ENCODE measurements at places on chromosomes 2 and 18.

DNA sequence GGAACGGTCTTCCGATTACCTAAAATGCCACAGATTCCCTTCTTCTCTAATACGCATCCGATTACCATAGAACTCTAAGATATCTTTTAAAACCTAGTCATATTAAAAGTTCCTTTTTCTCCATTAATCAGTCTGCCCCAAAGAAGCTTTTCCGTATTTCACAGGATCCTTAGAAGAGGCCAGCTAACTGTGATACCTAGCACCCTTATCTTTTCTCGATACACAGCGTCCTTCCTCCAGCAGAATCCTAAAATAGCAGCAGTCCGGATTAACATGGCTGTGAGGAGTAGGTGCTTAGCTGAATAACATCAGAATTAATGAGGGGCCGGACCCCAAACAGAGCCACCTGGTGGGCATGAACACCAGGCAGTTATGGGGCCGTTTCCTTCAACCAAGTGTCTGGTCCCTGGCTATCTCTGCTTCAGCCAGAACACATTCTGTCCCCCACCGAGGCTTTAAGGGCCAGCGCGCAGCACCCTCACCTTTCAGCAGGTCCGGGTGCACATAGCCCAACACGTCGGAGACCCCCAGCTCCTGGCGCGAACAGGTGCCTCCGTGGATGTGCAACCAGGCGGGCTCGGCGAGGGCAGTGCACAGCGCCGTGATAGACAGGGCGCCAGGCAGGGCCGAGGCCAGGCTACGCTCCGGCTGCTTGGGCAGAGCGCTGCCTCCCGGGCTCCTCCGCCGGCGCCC lies 995 bp downstream of the TMEM127 start:
- peak; percentile 32 for DNase-seq

GRCh38 chr2:226798422-226799210 lies 1.0 kb downstream of the IRS1 start:
- no peak for DNase-seq

DNA sequence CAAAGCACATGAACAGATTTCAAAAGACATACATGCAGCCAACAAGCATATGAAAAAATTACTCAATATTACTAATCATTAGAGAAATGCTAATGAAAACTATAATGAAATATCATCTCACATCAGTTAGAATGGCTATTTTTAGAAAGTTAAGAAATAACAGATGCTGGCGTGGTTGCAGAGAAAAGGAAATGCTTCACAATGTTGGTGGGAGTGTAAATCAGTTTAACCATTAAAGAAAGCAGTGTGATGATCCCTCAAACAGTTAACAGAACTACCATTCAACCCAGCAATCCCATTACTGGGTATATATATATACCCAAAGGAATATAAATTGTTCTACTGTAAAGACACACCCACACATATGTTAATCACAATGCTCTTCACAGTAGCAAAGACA lies 117.7 kb upstream of the SETBP1 start:
- DNase-seq = no peak

DNA sequence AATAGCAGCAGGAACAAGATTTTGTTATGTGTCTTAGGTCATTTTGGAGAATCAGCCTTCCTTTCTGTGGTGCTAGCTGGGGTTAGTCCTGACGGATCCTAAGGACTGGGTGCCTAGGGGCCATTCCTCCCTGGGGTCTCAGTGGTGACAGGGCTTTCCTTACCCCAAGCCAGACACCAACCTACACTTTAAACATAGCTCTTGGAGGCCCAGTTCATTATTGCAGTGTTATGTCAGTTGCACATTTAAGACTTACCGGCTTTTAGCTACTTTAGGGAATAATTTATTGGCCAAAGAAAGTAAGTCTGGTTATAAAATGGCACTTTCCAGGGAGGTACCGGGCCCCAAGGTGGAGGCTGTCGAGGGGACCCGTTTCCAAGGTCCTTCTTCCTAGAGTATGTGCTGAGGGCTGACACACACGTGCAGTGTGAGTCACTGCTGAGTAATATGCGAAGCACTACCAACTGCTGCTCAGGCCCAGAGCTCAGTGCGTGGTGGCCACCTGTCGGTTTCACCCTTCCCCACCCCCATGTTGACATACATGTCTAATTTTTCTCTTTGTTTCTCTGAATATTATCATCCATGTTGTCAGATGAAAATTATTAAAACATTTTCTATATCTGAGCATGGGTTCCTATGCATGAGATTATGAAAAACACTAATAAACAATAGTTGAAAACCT lies 37.0 kb upstream of the GRHL1 start:
- DNase-seq = no peak

GRCh38 chr2:15967415-15968279 lies 27.3 kb downstream of the MYCN start:
- no peak for DNase-seq

DNA sequence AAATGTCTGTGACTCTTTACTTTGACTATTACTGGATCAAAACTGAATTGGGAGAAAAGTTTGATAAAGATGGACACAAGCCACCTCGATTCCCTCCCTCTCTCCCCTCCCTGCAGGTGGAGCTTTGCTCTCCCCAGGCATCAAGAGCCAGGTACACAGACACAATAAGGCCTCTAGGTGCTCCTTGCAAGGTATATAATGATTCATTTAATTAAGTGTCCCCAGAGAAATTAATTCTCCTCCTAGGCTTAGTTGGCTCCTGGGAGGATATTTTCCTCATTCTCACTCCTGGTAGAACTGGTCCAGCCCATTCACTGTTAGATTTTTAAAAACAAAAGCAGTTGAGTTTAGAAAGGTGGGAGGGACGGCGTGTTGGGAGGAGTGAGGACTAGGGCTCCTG lies 352.4 kb upstream of the SMIM21 start:
- DNase-seq = no peak

DNA sequence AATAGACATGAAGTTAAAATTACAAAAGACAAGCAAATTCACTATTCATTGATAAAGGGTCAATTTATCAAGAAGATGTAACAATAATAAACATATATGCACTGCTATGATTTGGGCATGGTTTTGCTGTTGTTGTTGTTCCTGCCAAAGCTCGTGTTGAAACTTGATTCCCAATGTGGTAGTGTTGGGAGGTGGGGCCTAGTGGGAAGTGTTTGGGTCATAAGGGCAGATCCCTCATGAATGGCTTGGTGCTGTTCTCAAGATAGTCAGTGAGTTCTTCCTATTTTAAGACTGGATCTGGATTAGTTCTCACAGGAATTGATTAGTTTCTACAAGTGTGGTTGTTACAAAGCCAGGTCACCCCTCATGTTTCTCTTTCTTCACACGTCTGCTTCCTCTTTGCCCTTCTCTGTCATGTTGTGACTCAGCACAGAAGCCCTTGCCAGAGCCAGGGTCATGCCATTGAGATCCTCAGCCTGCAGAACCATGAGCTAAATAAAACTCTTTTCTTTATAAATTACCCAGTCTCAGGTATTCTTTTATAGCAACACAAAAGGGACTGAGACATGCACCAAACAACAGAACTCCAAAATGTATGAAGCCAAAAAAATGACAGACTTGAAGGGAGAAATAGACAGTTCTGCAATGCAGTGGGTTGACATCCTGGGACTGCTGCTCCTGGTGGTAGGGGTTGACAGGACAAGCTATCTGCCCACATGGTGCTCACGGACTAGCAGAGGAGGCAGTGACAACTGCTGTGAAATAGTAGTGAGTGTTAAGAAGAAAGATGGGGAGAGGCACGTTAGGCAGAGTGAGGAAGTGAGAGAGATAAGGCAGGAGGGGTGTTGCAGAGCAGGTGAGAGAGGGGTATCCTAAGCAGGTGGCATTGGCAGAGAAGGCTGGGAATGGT lies 18.6 kb upstream of the SKA1 start:
- no peak for DNase-seq

- no peak for DNase-seq
These were observed 1338.0 kb upstream of the ACVR2A start for GRCh38 chr2:146506851-146507250.

DNA sequence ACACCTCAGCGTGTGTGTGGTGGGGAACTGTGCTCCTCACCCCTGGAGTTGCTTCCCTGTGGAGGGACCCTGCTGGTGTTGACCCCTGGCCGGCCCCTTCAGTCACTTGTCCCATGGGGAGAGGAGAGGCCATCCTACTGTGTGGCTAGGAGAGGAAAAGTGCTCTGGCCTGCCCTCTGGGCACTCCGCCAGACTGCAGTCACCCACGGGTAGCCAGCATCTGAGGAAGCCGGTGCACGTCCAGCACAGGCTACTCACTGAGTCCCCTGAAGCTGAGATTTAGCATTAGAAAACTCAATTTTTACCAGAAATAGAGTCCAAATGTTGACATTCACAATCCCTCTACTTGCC lies 211.5 kb upstream of the RAB6C start:
- DNase-seq = no peak

DNA sequence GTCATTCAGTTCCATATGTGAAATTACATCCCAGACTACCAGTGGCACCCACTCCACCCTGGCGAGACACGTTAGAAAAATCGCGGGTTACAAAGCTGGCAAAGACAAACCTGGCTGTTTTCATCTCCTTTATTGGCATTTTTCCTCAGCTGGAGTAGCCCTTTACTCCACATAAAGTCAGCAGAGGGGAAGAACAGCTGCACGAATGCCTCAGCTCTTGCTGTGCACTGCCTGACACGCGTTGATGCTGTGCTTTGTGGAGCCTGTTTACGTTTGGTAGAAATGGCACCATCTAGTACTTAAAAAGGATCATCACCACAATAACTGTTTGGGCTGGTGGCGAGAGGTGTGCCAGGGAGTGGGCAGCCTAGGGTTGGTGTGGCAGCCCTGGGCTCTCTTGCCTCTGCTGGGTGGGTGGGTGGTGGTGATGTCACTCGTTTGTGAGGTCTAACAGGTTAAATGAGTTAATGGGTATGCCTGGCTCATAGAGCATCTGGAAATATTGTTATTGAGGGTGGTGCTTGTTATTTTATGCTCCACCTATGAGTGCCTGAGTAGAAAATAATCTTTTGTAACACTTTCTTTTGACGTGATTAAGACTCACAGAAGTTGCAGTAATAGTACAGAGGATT lies 16.4 kb downstream of the FARP2 start:
- no peak for DNase-seq

- no peak for DNase-seq
These were observed 15.4 kb upstream of the OTOS start for GRCh38 chr2:240155745-240156390.

DNA sequence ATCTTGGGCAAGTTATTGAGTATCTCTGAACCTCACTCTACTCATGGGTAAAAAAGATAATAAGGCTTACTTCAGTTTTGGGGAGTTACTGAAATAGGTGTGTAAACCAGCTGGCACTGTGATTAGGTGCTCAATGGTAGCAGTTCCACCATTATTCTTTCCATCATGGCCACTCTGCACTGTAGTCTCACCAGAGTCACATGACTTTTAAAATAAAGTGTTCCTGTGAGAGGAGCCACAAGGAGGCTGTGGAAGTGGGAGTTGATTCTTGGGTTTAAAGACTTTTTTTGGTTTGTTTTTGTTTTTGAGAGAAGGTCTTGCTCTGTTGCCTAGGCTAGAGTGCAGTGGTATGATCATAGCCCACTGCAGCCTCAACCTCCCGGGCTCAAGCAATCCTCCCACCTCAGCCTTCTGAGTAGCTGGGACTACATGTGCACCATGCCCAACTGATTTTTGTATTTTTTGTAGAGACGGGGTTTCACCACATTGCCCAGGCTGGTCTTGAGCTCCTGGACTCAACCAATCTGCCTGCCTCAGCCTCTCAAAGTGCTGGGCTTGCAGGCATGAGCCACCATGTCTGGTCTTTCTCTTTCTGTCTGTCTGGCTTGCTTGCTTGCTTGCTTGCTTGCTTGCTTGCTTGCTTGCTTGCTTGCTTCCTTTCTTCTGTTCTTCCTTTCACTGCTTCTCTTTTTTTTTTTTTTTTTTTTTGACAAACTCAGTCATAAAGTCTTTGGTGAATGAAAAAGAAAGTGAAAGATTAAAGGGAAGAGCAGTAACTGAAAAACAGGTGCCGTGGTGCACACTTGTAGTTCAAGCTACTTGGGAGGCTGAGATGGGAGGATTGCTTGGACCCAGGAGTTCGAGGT lies 21.2 kb upstream of the ACVR1 start:
- DNase-seq = no peak

GRCh38 chr2:215790523-215791421 lies 222.6 kb downstream of the MREG start:
- DNase-seq = no peak

DNA sequence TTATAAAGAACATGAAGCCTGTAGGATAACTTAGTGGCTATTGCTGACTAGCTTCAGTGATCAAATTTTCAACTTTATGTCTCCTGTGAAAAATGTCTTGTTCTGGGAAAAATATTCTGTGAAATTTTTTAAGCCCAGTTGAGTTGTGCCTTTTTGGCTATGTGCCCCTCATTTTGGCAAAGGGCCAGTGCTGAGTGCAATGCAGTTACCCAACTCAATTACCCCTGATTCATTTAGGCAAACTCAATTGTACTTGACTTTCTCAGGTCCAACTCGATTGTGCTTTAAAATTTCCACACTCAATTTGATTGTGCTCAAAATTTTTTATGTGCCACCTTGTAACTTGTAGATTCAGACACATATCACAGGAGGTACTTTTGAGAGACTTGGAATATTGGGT lies 548.8 kb upstream of the NRP2 start:
- no peak for DNase-seq

DNA sequence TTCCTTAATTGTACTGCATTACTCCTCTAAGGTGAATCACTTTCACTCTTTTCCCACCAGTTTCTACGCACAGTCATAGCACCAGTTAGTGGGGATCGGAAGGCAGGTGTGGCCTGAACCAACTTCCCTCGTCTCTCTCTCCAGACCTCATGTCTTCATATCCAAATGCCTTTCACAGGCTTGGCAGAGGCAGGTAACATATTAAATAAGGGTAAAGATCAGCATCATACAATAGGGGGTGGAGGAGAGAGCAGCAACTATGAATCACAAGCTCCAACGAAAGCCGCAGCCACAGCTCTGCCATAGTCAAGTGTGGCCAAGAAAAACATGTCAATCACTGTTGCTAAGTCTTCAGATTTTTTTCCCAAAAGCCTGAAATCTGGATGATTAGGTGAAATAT lies 40.3 kb downstream of the AP1S3 start:
- DNase-seq = no peak

DNA sequence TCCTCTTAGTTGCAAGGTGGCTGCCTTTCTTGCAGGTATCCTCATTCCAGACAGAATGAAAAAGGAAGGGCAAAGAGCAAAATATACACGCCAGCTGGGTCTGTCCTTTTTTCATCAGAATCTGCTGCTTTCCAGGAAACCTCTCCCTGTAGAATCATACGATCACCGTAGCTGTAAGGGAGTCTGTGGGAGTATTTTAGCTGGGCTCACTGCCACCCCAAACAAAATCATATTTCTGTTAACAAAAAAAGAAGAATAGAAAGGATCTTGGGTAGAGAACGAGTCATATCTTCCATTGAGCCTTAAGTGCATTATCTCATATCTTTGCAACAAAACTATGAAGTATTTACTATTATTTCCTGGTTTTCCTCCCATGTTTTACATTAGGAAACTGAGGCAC lies 15.0 kb upstream of the TANC1 start:
- DNase-seq = no peak

GRCh38 chr2:72208225-72208624 lies 60.6 kb upstream of the CYP26B1 start:
- no peak for DNase-seq

GRCh38 chr2:204673877-204674276 lies 128.6 kb downstream of the PARD3B start:
- DNase-seq = no peak

- no peak for DNase-seq
These were observed 77.0 kb upstream of the PID1 start for GRCh38 chr2:229348128-229348527.
